Activated CD4-positive, alpha-beta T cell treated with anti-CD3 and anti-CD28 coated beads, Interleukin-2, Interleukin-4, amounts not matched to agents 100 ng/mL and 50 ng/mL, durations not matched to agents 16 hours and 8 hours (primary cell): ENCODE measurements at places on chromosomes 5 and 9.

DNA sequence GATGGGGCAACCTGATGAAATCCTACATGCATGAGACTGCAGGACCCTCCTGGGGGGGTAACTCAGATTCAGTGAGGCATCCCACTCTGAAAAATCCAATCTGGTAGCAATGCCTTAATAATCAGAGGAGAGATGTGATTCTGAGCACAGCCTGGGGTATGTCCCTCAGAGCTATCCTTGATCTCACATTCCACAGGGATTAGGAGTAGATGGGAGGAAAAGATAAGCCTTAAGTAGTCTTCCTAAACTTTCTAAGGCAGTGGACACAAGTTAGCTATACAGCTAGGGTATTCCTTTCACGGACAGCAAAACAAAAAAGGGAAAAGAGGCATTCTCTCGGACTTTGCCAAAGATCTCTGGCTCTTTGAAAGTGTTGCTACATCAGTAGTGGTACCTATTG, 3.9 kb upstream of the SPATA9 start:
- no peak for DNase-seq

- no peak for DNase-seq
Observed at GRCh38 chr5:164540174-164540573, 1034.8 kb downstream of the MAT2B start.

GRCh38 chr5:139901251-139901575, 105.6 kb downstream of the PSD2 start:
- DNase-seq: no peak

DNA sequence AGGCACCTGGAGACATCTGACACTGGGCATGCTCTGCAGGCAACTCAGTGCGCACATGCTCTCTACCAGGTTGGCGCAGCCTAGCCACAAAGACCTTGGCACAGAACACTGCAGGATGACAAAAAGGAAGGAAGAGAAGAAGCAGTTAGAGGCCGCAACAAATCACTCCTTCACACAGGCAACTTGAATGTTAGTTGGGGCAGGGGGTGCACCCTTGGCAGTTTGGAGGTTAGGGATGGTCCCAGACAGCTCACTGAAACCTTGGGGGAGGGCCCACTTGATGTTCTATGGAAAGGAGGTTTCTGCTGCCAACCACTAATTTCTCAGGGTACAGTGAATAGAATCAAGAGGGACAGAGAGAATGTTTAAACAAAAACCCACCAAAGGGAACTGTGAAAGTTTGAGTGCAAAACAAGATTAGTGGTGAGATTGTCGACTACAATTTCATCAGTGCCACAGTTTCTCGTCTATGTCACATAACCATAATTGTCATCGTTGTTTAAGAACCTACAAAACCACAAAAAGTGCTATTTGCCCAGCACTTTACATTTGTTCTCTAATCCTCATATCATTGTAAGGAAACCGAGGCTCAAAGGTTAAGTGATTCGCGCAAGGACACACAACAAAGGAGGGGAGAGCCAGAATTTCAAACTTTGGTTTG, 48.7 kb downstream of the FBXW11 start:
- peak; percentile 46 for DNase-seq

DNA sequence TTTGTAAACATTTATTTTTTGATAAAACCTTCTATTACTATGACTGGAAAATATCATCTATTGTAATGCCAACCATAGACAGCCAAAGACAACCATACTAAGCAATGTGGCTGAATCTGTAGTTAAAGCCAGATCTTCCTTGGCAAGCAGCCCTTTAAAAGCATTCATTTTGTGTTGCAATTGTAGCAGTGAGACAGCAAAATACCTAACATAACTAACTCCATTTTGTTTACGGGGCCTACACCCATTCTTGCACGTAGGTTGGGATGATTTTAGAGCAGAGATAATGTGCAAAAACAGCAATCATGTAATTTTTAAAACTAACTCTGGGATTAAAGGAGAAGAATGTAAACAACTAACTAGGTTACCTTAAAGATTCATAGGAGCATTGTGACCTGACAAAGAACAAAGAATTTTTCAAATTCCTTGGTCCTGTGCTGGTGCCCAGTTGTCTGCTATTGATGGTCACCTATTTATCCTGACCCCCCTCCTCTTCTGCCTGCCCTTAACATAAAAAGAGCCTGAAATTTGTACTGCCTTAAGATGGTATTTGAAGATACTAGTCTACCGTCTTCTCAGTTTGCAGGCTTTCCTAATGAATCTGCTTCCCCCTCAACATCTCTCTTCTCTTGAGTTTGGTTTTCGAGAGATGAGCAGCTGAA, 10.6 kb downstream of the IFNA1 start:
- DNase-seq: no peak

DNA sequence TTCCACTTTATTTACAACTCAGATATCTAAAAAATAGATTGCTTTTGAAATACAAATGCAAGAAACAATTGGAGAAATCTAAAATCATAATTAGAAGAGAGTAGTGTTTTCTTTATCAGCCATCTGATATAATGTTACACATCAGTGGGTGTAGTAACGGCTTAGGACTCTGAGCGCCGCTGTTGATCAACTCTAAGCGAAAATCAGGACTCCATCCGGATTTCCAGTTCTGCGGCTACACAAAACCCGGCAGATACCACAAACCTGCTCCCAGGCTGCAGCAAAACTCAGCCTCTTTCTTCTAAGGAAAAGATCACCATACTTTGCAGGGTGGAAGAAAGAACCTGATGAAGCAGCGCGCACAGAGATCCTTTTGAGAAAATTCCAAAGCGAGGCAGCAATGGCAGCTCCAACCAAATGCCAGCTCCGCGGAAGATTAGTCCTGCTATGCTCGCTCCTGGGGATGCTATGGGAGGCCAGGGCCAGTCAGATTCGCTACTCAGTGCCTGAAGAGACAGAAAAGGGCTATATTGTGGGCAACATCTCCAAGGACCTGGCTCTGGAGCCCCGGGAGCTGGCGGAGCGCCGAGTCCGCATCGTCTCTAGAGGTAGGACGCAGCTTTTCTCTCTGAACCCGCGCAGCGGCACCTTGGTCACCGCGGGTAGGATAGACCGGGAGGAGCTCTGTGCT, at the start of gene PCDHGA9:
Gene PCDHGA9, plus strand, starts transcription at position 226 of the 691 bp plus-strand sequence. Its CDS starts 175 bp downstream, at position 401.
- DNase-seq: no peak

DNA sequence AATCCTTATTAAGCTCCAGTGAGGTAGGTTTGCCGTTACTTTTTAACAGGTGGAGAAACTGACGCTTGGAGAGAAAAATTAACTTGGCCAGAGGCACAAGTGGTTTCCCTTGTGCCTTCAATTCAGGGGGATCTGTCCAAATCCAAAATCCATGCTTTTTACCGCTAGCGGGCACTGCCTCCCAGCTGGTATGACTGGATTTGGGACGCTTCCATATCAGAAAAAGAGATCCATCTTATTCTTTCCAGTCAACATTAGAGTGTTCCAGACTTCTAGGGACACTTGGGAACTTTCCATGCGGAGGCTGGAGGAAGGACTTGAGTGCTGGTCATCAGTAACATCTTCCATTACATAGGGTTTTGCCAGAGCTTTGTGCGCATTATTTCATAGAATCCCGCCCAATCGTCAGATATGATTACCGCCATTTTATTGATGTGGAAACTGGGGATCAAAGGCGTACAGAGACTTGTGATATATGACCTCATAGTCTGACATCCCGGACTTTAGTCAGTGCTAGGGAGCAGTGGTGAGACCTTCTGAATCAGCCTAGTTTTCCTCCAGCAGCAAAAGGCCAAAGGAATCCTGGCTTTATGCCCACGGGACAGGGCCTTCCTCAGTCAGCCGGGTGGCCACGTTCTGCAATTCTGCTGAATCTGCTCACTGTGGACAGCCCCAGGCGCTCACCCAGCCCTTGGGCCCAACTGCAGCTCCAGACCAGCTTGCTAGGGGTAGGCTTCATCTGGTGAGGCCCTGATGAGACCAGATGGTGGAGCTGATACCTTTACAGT, 1.1 kb upstream of the GNPDA1 start:
- DNase-seq: no peak

- no peak for DNase-seq
Observed at GRCh38 chr5:134249469-134250379, 23.9 kb upstream of the PPP2CA start.

- no peak for DNase-seq
Observed at GRCh38 chr9:16899606-16900005, 29.1 kb upstream of the BNC2 start.

GRCh38 chr5:33734537-33734936, 157.3 kb downstream of the ADAMTS12 start:
- no peak for DNase-seq

GRCh38 chr5:140870221-140871201, 1.8 kb downstream of the PCDHA11 start:
- no peak for DNase-seq
